Fibroblast of upper back skin (primary cell): ENCODE measurements at places on chromosomes 1 and 21.

GRCh38 chr1:235329139-235329902 is 951 bp downstream of the GGPS1 start:
- no peak for DNase-seq

- DNase-seq, result no peak
These were observed 2.7 kb downstream of the TMEM50B start for GRCh38 chr21:33477066-33477465.

DNA sequence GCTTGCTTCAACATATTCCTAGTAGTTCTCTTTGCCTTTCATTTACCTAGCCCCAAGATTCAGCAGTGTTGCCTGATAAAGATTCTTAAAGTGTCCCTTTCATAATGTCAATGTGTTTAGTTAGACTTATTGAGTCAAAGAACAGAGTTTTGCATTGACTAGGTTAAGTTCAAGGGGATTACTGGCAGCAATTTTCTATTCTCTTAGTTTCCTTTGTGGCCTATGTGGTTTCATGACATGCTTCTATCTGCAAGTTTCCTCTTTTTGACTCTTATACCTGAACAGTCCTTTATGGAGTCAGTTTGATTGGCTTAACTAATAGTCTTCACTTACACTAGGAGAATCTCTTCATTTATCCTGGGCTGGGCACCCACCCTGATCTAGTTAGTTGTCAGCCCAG is 151.3 kb downstream of the ADGRL4 start:
- no peak for DNase-seq

DNA sequence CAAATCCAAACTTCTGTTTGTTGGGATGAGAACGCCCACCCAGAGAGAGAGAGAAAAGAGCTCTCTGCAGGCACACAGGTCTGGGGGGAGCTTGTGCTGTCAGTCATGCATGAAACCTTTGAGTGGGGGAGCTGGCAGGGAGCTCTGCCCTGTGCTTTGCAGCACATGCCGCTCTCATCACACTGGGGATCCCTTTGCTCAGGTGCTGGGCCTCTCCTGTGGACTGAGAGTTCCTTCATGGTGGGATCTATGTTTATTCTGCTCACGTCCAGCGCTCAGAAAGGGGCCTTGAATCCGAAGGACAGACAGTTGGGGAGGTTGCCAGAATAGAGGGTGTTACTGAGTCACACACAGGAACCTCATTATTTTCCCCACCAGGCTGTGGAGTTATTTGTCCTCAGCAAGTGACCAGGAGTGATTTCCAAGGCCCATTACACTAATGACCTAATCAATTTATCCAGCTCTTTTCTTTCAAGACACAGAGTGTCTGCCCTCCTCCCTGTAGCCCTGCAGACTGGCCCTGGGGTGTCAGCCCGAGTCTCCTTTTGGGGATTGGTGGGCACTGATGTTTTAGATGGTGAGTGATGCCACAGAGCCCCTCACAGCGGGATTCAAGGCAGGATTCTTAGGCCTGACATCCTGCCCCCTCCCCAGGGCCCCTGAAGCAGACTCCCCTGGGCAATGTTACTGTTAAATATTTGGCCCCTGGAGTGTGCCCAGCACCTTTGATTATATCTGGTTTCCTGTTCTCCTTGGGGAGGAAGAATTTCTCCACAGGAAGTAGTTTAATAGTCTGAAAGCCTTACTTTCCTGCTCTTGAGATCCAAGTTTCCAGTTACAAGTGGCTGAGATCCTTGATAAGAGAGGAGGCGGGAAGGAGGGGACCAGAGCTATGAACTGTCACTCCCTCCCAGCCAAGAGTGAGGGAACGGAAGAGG is 22.3 kb downstream of the MYBPH start:
- no peak for DNase-seq

- peak; percentile 51 for DNase-seq
These were observed 4.2 kb upstream of the CCT8 start for GRCh38 chr21:29077651-29078090.

- DNase-seq, result no peak
These were observed 56.7 kb downstream of the SLC37A1 start for GRCh38 chr21:42570362-42570761.

DNA sequence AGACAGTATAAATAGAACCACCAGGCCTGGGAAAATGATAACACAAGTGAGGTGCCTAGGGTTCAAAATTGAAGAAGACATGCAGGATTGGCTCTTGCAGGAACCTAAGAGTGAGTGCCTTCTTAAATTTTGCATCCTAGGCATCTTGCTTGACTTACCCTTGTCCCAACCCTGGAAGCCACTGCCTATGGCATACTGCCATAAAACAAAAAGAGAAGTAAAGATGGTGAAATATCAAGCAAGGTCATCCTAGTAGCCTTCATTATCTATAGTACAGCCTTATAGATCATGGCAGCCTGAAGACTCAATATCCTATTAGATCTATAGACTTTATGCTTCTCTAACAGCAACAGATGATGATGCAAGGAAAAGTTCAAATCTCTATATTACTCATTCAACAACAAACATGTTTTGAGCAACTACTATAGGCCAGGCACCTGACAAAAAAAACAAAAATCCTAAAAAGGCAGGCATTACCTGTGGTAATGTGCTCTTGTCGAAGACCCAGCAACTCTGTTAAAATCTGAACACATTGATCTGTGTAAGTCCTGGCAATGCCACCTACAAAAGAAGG is 6.3 kb downstream of the AP4B1 start:
- no peak for DNase-seq

DNA sequence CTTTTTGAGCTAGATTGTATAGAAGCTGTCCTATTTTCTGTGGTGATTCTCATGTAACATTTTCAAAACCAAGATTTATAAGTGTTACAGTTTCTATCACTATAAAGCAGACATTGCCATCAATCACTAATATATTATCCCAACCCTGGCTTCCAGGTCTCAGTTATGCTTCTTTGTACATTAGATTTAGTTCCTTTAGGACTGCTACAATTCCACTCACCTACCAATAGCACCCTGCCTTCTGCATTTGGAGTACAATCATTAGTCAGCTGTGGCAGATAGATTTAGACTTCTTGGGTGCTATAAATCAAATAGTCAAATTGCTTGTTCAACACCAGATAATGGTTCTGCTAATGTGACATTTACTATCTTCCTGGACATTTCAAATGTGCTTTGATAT is 281.6 kb downstream of the BRINP3 start:
- DNase-seq, result no peak

GRCh38 chr1:4510276-4510691 is 144.1 kb upstream of the AJAP1 start:
- DNase-seq, result no peak

- DNase-seq, result no peak
These were observed 1.0 kb downstream of the GALNT2 start for GRCh38 chr1:230067871-230068620.

DNA sequence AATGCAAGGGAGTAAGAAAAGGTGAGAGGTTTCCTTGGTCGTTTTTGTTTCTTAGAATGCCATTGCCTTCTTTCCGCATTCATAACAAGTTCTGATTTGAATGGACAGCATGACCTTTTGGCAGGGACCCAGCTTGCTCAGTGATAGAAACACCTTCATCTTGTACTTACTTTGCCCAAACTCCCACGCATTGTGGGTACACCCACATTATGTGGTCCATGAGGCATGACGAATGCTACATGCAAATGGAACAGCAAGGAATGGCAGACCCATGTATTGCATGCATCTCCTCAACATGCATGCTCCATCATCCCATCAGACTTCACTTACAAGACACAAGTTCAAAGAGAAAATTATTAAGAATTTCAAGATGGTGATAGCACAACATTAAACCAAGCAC is 102.8 kb downstream of the CDC7 start:
- no peak for DNase-seq

GRCh38 chr1:170483051-170483450 is 48.9 kb upstream of the GORAB start:
- DNase-seq, result peak; percentile 32

DNA sequence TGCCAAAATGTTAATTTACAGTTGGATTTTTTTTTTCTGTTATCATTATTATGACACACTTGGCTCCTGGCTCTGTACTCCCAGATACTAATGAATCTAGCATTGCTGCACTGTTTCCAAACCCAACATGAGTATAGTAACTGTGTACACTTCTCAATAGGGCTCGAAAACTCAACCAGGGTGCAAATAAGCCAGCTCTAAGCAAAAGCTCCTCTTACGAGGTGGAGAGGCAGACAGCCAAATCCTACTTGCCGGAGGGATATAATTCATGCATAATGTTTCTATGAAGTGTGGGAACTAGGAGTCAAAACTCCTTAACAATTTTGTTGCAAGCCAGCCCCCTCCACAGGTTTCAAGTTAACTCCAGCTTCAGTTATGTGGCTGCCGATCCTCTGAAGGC is 510.4 kb upstream of the ZP4 start:
- DNase-seq, result peak; percentile 38

GRCh38 chr1:114021665-114022099 is 42.4 kb downstream of the OLFML3 start:
- peak; percentile 65 for DNase-seq

GRCh38 chr1:4174291-4175200 is 274.5 kb upstream of the C1orf174 start:
- DNase-seq, result no peak

GRCh38 chr21:28439251-28439650 is 553.4 kb downstream of the LTN1 start:
- peak; percentile 51 for DNase-seq

DNA sequence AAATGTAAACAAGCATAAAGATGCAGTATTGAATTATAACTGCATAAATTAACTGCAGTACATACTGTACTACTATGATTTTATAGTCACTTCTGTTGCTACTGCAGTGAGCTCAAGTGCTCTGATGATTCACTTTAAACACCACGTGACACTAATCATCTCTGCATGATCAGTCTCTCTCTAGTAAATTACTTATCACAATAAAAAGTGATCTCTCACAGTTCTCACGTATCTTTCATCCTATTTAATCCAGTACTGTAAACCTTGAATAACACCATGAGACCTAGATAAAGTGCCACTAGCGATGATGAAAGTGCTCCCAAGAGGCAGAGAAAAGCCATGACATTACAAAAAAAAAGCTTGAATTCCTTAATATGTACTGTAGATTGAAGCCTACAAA is 1242.0 kb downstream of the AMY1C start:
- no peak for DNase-seq

DNA sequence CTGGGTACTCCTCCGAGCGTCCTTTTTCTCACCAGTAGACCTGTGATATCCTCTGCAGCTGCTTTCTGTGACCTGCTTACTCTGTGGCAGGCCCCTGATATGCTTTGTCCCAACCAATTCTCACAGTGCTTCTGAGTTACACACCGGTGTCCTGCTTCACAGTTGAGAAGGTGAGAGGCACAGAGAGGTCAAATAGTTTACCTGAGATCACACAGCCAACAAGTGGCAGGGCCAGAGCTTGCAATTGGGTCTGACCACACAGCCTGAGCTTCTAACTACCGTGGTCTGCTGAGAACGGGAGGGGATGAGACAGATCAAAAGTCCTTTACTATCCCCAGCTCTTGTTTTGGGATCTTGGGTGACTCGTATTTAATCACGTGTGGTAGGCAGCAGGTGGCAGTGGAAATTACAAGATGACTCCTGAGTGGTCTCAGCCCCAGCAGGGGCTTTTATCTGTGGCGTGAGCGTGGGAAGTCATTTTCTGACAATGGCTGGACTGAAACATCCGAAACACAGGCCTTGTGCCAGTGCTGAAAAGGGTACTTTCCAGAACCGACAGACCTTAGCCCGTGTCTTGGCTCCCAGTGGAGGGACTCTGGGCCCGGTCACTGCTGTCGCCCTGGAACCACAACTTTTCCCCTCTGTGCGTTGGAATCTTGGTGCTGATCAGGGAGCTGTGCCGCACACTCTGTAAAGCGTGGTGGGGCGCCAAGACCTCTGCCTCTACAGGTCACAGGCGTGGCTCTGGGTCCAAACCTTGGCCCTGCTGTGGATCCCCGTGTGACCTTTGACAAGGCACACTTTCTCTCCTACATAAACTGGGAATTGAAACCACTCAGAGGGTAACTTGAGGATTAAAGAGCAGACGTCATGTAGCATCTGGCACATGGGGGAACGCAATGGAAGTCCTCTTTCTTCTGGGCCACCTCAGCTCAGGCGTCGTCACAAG is 11.9 kb downstream of the THEMIS2 start:
- DNase-seq, result no peak

GRCh38 chr21:44927259-44927586 is 6.5 kb upstream of the ITGB2 start:
- no peak for DNase-seq
